NCI-H510A (cell line): ENCODE measurements at places on chromosomes 2 and 18.

DNA sequence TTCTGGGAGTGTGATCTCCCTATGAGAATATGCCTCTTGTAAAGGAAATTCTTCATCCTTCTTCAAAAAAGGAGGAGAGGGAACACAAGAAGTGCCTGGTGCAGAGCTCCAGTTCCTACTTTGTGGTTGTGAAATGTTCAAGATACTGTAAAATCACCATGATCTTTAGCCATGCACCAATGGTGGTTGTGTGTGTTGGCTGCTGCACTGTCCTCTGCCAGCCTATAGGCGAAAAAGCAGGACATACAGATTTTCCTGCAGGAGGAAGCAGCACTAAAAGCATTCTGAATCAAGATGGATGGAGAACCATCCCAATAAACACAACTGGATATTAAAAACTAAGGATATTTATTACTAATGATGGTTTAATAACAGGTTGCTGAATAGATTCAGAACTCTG is 6.2 kb upstream of the KLHL14 start:
- DNase-seq: no peak

- DNase-seq: no peak
These were observed 77.2 kb upstream of the FIGN start for GRCh38 chr2:163812926-163813520.

DNA sequence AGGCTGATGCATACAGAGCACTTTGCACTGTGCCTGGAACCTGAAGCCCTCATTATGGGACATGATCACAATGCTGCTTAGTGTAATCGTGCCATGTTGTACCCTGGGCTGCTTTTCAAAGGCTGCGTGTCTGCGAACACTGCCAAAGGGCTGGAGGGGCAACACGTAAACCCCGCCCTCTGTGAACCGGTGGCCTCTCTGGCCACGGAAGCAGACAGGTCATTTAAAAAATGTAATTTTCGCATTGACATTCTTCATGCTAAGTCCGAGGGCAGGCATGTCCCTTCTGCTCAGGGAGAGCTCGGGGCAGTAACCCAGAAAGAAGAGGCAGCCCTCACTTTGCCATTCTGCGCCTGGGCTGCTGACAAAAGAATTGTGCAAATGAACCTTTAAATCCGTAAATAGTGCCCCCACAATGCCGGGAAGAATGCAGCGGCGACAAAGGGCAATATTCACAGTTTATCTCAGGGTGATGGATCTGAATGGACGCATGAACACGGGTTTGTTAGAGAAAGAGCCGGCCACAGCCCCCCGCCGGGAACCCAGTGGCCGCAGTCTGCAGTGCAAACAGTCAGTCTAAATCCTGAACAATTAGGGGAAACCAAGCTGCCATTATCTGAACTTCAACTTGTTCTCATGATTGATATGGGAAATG is 226.1 kb downstream of the MYCN start:
- DNase-seq: no peak

GRCh38 chr2:191631754-191632153 is 46.2 kb upstream of the NABP1 start:
- DNase-seq: no peak

DNA sequence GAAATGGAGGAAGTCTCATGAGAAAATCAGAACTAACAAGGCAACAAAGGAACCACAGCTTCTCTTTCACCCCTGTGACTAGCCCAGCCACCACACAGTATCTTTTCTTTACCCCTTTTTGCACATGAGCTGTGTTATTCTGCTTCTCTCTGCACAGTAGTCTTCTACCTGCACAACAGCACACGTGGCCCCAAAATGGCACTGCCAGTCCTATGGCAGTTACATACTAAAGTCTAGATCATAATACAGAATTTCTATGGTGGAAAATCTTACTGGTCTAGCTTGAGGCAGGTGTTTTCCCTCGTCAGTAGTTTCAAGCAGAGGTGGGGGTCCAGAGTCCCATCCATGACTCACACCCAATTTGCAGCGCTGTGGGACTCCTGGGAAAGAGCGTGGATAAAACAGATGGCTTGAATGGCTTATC is 177.7 kb downstream of the DIS3L2 start:
- DNase-seq: no peak

GRCh38 chr2:71309-72035 is 25.2 kb upstream of the FAM110C start:
- DNase-seq: no peak

- no peak for DNase-seq
These were observed 38.2 kb downstream of the CELF4 start for GRCh38 chr18:37527395-37527794.

DNA sequence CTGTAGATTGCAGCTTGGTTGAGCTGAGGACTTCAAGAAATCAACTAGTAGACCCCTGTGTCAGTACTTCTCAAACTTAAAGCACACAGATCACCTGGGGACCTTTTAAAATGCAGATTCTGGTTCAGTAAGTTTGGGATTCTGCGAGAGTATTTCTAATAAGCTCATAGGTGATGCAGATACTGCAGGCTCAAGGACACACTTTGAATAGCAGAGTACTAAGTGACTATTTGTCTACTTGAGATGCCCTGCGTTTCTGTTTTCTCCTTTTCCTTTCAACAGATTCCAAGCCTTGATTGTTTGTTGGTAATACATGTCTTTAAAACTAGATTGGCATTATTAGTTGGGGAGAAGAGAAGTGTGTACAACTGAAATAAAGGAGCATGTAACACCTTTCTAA is 6.7 kb downstream of the MIB1 start:
- no peak for DNase-seq

GRCh38 chr2:164514491-164514890 is 106.8 kb downstream of the GRB14 start:
- DNase-seq: no peak

- DNase-seq: no peak
These were observed 68.3 kb downstream of the BABAM2 start for GRCh38 chr2:27958711-27959378.

DNA sequence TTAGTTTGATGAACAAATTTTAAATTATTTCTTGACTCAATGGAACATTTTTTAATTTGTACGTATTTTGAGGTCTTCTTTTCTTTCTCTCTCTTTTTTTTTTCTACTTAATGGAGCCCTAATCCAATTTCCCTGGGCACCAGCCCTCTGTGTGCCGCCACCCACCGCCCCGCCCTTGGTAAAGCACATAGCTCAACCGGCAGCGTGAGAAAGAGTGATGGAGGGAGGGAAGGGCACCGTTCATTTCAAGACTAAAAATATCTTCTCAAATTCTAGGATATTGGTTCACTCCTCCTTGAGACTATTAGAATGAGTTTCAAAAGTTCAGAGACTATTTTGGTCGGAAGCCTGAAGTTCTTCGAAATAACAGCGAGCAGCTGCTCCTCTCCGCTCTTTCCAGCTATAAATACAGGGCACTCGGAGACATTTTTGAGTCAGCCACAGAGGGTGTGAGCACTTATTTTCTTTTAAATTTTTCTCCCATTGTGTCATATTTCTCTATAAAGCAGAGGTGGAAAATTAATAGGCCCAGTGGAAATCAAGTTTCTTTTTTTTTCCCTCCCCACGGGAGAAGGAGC is 731.7 kb upstream of the ID2 start:
- no peak for DNase-seq

GRCh38 chr2:237907144-237907543 is 47.7 kb downstream of the RAMP1 start:
- no peak for DNase-seq

- no peak for DNase-seq
These were observed 73.3 kb downstream of the ZNF385B start for GRCh38 chr2:179788104-179788503.

GRCh38 chr2:136359121-136359965 is 241.4 kb upstream of the CXCR4 start:
- no peak for DNase-seq

DNA sequence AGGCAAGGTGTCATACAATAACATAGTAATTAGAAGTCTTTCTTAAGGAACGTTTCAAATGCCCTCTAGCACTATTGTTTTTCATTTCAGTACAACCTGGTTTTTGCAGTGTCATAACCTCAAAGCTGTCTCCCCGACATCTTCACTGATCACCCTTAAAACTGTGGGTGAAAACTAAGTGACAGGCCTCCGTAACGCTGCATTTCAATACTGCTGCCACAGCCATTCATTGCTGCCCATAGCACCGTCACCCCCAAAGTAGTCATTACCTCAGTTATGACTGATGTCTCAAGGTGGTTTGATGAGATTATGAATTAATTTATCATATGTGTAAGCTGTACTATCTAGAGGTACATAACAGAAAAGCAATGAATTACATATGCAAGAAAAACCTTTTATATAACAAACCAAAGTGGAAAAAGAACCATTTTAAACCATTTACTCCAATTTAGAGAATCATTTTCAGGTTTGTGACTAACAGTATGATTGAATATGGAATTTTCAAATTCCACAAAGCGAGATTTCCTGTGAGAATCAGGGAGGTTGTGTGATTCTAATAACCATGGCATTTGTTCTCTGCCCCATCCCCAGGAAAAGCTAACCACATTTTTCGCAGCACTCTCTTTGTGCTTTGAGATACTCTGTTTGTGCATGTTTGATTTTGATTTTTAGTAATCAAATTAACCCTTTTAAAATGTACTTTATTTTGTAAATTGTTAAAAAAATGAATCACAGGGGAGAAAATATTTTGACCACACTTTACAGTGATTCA is 263.0 kb downstream of the PTGR3 start:
- DNase-seq: no peak
